Kidney tubule cell (primary cell): ENCODE measurements at places on chromosomes 7 and 10.

GRCh38 chr7:116990056-116990455 is 36.8 kb downstream of the ST7 start:
- peak; percentile 28 for DNase-seq

DNA sequence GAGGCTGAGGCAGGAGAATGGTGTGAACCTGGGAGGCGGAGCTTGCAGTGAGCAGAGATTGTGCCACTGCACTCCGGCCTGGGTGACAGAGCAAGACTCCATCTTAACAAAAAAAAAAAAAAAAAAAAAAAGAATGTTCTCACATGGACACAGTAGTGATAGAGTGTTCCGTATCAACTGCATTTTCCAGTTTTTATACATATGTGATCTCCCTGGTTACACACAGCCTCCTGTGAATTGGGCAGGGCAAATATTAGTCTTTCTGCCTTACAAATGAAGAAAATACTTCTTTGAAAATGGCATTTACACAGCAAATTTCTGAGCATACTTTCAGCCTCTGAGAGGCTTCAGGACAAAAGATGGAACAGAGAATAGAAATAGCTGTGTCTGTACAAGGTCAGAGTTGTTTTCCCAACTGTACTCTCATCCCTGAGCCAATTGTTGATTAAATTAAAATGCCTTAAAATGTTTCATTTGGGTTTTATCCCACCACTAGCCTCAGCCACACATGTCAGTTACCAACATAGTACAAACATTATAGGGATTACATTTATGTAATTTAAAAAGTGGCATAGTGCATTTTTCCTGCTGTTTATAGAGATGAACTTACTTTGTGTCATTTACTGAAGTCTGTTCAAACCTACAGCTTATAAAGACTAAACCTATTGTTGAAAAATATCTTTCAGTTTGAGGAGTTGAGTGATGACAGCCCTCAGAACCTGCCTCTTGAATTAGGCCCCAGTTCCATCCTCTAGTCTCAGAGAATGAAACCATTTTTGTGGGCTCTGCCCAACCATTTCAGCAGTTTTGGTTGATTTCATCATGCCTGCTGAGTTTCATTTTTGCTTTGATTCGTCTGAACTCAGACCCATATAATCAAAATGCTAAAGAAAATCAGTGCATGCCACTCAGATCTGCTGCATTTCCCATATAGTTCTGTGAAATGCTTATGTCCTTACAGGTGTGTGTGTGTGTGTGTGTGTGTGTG is 609.4 kb upstream of the C7orf33 start:
- no peak for DNase-seq

DNA sequence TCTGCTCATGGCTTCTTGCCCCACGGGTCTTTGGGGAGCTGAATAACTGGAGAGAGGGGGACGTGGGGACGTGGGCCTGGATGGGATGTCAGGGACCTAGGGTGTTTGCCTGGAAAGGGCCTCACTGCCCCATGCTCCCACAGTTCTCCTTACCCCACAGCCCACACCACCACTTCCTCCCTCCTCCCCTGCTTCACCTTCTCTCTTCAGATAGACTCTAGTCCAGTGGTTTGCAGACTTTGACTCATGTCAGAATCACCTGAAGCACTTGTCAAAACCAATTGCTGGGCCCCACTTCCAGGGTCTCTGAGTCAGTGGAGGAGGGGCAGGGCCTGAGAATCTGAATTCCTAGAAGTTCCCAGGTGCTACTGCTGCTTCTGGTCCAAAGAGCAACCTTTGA is 327.4 kb downstream of the RPS24 start:
- peak; percentile 41 for DNase-seq

DNA sequence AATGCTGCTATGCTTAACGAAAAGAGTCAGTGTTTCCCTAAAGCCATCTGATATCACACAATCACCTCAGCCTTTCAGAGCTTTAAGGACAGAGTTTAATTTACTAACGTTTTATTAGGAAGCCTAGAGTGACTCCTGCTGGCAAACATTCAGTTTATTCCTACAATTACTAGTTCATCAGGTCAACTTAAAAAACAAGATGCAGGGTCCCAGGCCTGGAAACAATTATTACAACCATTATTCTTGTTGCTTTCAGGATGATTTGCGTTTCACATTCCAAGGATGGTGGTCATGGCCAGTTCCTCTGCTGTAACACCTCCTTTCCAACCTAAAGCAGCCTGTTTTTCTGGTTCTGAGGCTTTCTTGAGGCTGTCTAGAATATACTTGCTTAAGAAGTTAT is 1.5 kb upstream of the FAM53B start:
- peak; percentile 56 for DNase-seq
